ENCODE measurements at places on chromosomes 5 and 9. TPM values are rescaled to one million over a fixed set of nuclear protein-coding genes. Genes with fewer than 3 reads are reported as not detected.

Gene RANBP17
- not detected for total RNA-seq

Gene SPATA31E1
- not detected for total RNA-seq

Gene IFNA21
- total RNA-seq = not detected

Gene SLC22A4
- 1.7 TPM for total RNA-seq

Gene STOML2
- 211 TPM for total RNA-seq

Gene SYNPO
- total RNA-seq = not detected

Gene MSX2
- total RNA-seq = not detected

Gene FBLL1
- not detected for total RNA-seq

Gene LCN6
- total RNA-seq = not detected

Gene IL33
- total RNA-seq = not detected

Gene FGF18
- 0.16 TPM for total RNA-seq

Gene CER1
- not detected for total RNA-seq

Gene TRAF1
- total RNA-seq = 164 TPM

Gene RALGPS1
- total RNA-seq = 3.1 TPM

Gene TOMM5
- 155 TPM for total RNA-seq

Gene PRUNE2
- total RNA-seq = 0.27 TPM

DNA sequence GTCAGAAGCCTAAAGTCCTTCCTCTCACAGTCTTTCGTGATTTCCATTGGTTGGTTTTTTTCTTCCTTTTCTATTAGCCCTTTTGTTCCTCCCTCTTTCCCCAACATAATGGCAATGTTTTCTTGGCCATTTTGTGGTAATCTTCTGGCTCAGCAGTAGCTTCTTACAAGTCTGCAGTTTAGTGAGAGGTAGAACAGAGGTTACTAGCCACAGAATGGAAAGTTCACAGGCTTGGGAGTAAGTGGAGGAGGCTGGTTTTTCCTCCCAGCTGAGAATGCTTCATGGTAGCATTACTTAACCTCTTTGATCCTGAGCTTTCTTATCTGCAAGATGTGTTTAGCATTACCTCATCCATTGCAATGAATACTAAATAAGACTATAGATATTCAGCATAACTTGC lies 346.9 kb downstream of the NFIB start:
- H3K4me1 ChIP-seq = no peaks in the 10 kb centered on the region
- H3K27ac ChIP-seq = no peak overlapping the region
- no peak overlapping the region for H3K4me3 ChIP-seq
- H3K36me3 ChIP-seq = no peaks in the 10 kb centered on the region
- DNase-seq = no peak
- H3K27me3 ChIP-seq = no peaks in the 10 kb centered on the region

GRCh38 chr9:124212381-124213050 lies 45.2 kb upstream of the NEK6 start:
- peaks cover 8% of the 10 kb centered on the region for H3K36me3 ChIP-seq
- DNase-seq = no peak
- no peak overlapping the region for H3K4me3 ChIP-seq

GRCh38 chr5:167415779-167416746 lies 875.4 kb upstream of the WWC1 start:
- H3K4me3 ChIP-seq = no peak overlapping the region
- no peak for DNase-seq
- no peaks in the 10 kb centered on the region for H3K36me3 ChIP-seq
- H3K27me3 ChIP-seq = no peaks in the 10 kb centered on the region
- H3K4me1 ChIP-seq = no peaks in the 10 kb centered on the region

GRCh38 chr5:116090302-116090701 lies 5.5 kb downstream of the COMMD10 start:
- no peaks in the 10 kb centered on the region for H3K27me3 ChIP-seq
- H3K36me3 ChIP-seq = peaks cover 62% of the 10 kb centered on the region
- no peak overlapping the region for H3K4me3 ChIP-seq

DNA sequence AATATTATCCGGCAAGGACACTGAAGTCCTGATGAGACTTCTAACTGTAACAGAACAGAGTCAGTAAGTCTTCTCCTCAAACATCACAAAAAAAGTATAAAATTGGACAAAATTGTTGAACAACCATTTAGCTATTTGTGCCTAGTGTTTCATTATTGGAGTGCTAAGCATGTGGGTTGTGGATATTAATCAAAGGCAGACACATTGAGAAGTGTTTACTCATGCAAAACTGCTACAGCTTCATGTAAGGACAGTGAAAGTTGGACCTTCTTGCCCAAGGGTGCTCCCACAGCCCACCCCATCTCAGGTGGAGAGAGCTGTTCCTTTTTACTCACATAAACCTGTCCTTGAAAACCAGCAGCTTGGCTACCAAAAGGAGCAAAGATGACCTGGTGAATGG lies 355.1 kb upstream of the DAB2 start:
- H3K4me1 ChIP-seq = peaks cover 2% of the 10 kb centered on the region
- H3K27me3 ChIP-seq = peaks cover 4% of the 10 kb centered on the region
- no peaks in the 10 kb centered on the region for H3K36me3 ChIP-seq
- no peak overlapping the region for H3K4me3 ChIP-seq

DNA sequence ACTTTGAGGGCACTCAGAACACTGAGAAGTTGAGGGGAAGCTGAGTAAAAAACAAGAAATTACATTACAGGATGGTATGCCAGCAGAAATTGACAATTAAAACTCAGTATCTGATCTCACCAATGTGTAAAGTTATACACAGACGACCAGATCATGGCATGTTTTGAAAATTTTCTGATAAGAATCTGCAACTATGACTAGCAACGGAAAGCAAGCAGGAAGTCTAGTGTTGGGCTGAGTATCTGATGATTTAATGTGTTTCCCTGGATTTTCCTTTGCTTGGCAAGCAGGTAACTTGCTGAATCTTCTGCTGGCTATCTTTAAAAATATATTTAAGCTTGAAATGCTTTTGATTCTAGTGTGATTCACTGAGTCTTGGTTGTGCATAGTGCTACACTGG lies 5.2 kb upstream of the GCNT4 start:
- H3K27ac ChIP-seq = no peak overlapping the region
- DNase-seq = no peak
- peaks cover 31% of the 10 kb centered on the region for H3K4me1 ChIP-seq
- H3K27me3 ChIP-seq = peaks cover 27% of the 10 kb centered on the region
- H3K4me3 ChIP-seq = no peak overlapping the region

GRCh38 chr9:125538092-125538473 lies 168.9 kb downstream of the MAPKAP1 start:
- H3K36me3 ChIP-seq = peaks cover 12% of the 10 kb centered on the region
- H3K4me3 ChIP-seq = no peak overlapping the region
- peaks cover 6% of the 10 kb centered on the region for H3K4me1 ChIP-seq
- no peak for DNase-seq
- no peak overlapping the region for H3K27ac ChIP-seq
- H3K27me3 ChIP-seq = no peaks in the 10 kb centered on the region

- no peak for DNase-seq
- peaks cover 5% of the 10 kb centered on the region for H3K36me3 ChIP-seq
- H3K4me1 ChIP-seq = peaks cover 30% of the 10 kb centered on the region
- no peak overlapping the region for H3K4me3 ChIP-seq
- peaks cover 15% of the 10 kb centered on the region for H3K27me3 ChIP-seq
Observed at GRCh38 chr5:96538808-96539250, 105.8 kb upstream of the PCSK1 start.

DNA sequence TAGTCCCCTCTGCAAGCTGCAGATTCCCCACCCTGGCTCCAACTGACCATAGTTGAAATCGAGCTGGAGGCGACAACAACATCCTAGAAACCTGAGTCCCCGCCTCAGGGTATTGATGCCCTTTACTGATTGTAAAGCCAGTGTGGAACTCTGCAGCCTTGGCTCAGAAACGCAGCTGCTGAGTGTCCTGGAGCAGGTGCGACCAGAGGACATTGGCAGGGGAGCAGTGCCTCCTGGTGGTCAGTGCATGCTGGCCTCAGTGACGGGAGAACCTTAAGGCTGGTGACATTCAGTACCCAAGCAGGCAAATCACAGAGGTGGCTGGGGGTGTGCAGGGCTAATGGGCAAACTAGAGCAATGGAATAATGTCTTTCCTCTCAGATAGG lies 20.4 kb upstream of the ZNF354B start:
- no peak overlapping the region for H3K27ac ChIP-seq
- H3K4me1 ChIP-seq = no peaks in the 10 kb centered on the region
- H3K27me3 ChIP-seq = no peaks in the 10 kb centered on the region
- DNase-seq = no peak
- H3K36me3 ChIP-seq = no peaks in the 10 kb centered on the region
- H3K4me3 ChIP-seq = no peak overlapping the region

- H3K27ac ChIP-seq = no peak overlapping the region
- DNase-seq = no peak
- H3K4me1 ChIP-seq = peaks cover 3% of the 10 kb centered on the region
- H3K36me3 ChIP-seq = no peaks in the 10 kb centered on the region
- H3K4me3 ChIP-seq = no peak overlapping the region
Observed at GRCh38 chr5:142697356-142698255, 11.7 kb upstream of the FGF1 start.

GRCh38 chr9:34559624-34560455 lies 29.7 kb downstream of the CNTFR start:
- no peak overlapping the region for H3K4me3 ChIP-seq
- H3K27ac ChIP-seq = no peak overlapping the region
- DNase-seq = no peak

GRCh38 chr9:125066839-125067619 lies 76.3 kb downstream of the SCAI start:
- no peak overlapping the region for H3K4me3 ChIP-seq
- peaks cover 9% of the 10 kb centered on the region for H3K36me3 ChIP-seq
- peaks cover 4% of the 10 kb centered on the region for H3K4me1 ChIP-seq

DNA sequence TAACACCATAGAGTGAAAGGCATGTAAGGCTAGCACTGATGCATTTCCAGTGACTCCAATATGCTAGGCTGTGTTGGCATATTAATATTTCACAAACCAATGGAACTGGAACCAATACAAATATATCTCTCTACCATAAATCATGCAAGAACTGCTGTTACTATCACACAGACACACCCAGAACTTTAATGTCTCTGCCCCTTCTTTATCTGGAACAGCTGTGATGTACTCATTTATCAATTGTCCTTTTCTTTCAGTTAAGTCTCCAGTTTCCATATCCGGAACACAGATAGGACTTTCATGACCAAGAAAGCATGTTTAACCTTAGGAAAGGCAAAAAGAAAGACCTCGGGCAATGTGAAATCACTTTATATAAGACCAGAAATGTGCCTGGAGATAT lies 70.3 kb downstream of the SPTLC1 start:
- H3K4me3 ChIP-seq = no peak overlapping the region
- DNase-seq = no peak
- H3K27me3 ChIP-seq = no peaks in the 10 kb centered on the region

- no peaks in the 10 kb centered on the region for H3K27me3 ChIP-seq
- DNase-seq = no peak
- H3K4me1 ChIP-seq = peaks cover 24% of the 10 kb centered on the region
- peak overlapping the region; percentile 26 for H3K4me3 ChIP-seq
Observed at GRCh38 chr5:75677607-75678006, 39.6 kb downstream of the POC5 start.

GRCh38 chr5:150422075-150422474 lies 9.4 kb upstream of the CD74 start:
- DNase-seq = no peak
- no peaks in the 10 kb centered on the region for H3K36me3 ChIP-seq
- no peak overlapping the region for H3K27ac ChIP-seq
- H3K27me3 ChIP-seq = peaks cover 16% of the 10 kb centered on the region
- no peaks in the 10 kb centered on the region for H3K4me1 ChIP-seq

DNA sequence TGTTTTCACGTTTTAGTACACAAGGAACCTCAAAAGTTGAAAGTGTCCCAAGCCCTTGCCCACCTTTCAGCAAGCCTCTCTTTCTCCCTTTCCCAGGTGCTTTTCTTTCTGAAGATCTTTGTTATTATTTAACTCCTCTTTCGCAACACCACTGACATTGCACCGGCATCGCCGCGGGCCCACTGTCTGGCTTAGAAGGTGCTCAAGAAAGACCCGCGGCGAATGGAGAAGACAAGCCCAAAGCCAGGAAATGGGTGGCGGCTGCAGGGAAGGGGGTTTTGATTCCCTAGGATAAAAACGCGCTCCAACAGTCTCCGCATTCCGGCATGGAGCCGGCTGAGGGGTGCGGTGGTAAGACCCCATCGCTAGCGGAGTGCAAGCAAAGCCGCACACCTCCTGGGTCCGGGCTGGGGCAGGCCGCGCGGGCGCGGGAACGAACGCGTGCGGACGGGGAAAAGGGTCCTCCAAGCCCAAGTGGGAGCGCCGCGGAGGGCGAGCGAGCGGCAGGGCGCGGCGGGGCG lies 404 bp upstream of the AFAP1L1 start:
- H3K4me1 ChIP-seq = peaks cover 7% of the 10 kb centered on the region
- DNase-seq = no peak
- H3K27ac ChIP-seq = no peak overlapping the region
- H3K27me3 ChIP-seq = peaks cover 50% of the 10 kb centered on the region

- no peak for DNase-seq
- peaks cover 63% of the 10 kb centered on the region for H3K4me1 ChIP-seq
- peaks cover 10% of the 10 kb centered on the region for H3K36me3 ChIP-seq
- no peak overlapping the region for H3K4me3 ChIP-seq
Observed at GRCh38 chr5:132664696-132665209, 6.8 kb downstream of the IL13 start.

GRCh38 chr5:36777105-36777757 lies 99.3 kb upstream of the NIPBL start:
- H3K4me3 ChIP-seq = no peak overlapping the region
- H3K27me3 ChIP-seq = no peaks in the 10 kb centered on the region
- no peak for DNase-seq
- H3K4me1 ChIP-seq = no peaks in the 10 kb centered on the region

- H3K4me3 ChIP-seq = no peak overlapping the region
- no peaks in the 10 kb centered on the region for H3K36me3 ChIP-seq
- H3K4me1 ChIP-seq = no peaks in the 10 kb centered on the region
- no peak for DNase-seq
Observed at GRCh38 chr9:90029996-90030395, 425.2 kb downstream of the GADD45G start.

DNA sequence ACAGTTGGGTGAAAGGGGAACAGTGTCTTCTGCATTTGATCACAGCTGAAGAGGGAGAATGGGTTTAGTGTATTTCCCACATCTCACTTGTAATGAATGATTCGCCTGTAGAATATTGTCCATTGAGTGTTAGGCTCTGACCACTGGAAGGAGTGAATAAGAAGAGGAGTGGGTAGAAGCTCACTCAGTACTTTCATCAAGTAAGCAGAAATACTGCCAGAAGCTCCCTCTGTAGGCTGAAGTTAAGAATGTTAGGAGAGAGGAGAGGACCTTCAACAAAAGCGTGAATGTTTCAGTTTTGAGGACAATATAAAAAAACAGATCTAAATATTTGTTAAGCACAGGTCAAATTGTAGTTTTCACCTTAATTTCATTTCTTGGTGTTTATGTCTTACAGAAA lies 27.5 kb downstream of the FSD1L start:
- no peaks in the 10 kb centered on the region for H3K4me1 ChIP-seq
- no peak for DNase-seq
- H3K27me3 ChIP-seq = peaks cover 10% of the 10 kb centered on the region
- no peak overlapping the region for H3K27ac ChIP-seq

DNA sequence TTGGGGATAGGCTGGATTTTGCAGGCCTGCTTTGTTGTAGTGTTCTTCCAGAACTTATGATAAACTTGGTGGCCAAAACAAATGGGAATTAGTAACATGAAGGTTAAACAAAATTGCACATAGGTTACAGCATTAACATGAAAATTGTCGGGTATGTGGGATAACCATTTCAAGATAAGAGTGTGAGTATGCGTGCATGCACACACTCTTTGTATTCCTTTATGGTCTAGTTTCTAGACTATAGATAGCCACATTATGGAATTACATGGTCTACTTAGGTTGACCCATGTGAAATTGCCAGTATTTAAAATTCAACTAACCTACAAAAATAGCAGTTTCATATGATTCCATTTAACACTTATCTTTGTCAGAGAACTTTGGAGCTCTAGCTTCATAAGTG lies 1.4 kb downstream of the HMGCR start:
- DNase-seq = no peak
- no peak overlapping the region for H3K4me3 ChIP-seq
- no peaks in the 10 kb centered on the region for H3K27me3 ChIP-seq
- peaks cover 38% of the 10 kb centered on the region for H3K4me1 ChIP-seq

Measured in activated T-helper 2 cell treated with anti-CD3 and anti-CD28 coated beads, Interferon-gamma antibody, Interleukin-2, Interleukin-4, amounts not matched to agents 10 μg/mL and 5 μg/mL and 100 μg/mL, durations not matched to agents 14 hours and 24 hours and 36 hours (primary cell).